ENCODE measurements at places on chromosomes 2 and 18.

DNA sequence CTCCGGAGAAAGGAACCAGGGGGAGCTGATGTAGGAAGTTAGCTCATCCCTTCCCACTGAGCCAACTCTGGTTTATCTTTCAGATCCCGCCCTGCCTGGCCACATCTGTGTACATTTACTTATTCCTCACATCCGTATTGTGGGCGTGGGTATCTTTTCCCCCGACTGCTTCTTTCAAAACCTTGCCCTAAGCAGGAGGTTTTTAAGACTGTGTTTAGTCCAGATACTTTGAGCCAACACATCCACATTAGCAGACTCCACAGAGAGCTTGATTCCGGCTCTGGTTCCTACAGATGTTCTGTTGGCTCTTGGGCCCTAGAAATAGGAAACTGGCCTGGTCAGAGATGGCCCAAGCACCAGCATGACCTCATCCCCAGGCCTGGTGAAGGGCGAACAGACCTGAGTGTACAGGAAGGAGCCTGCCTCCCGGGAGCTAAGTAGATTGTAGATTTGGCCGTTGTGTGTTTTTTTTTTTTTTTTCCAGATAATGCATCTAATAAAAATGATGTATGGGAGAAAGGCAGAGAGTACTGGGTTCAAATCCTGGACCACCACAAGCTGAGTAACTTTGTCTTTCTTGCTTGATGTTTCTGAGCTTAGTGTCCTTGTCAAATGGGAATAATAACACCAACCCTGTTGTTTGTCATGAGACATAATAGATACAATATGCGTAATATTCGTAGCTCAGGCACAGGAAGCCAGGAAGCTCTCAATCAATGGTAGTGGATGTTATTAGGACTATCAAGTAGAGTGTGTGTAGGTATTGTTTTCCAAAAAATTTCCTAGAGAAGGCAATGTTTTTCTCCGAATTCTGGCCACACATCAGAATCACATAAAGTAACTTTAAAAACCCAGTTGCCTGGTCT is 92.3 kb downstream of the PRKCE start:
- peak; percentile 93 for DNase-seq

DNA sequence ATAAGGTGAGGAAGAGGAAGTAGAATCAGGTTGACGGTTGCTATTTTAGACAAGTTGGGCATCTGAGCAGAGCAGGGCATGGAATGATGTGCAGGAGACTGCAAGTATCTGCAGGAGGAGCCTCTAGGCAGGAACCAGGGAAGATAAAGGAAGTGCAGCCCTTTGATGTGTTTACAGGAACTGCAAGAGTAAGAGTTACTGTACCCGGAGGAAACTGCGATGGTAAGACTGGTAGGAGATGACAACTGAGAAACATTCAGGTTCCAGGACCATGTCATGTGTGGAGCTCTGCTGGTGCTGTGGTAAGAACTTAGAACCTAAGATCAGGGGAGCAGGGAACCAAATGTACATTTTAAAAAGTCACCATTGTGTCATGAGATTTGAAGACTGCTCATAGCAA is 134.3 kb upstream of the STON1 start:
- DNase-seq: no peak

GRCh38 chr2:104857262-104858005 is 3.5 kb downstream of the POU3F3 start:
- DNase-seq: no peak

- no peak for DNase-seq
These were observed 315.6 kb downstream of the RDH14 start for GRCh38 chr2:18244845-18245244.

GRCh38 chr2:226131299-226131784 is 668.3 kb downstream of the IRS1 start:
- no peak for DNase-seq

DNA sequence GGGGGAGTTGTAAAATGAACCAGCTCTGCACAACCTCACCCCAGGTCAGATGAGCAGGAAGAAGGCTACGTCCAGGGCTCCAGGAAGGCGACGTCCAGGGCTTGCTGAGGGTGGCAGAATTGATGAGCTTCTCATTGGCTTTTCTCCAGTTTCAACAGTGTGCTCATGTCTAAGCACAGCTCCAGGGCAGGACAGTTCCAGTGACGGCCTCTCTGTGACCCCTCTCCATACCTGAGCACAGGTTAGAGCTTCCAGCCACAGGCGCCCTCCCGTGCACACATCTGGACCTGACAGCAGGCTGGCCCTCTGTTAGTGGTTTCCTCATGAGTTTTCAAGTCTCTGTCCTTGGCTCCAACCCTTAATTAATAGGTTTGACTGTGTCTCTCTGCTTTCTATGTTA is 327.6 kb downstream of the ZNF516 start:
- no peak for DNase-seq

DNA sequence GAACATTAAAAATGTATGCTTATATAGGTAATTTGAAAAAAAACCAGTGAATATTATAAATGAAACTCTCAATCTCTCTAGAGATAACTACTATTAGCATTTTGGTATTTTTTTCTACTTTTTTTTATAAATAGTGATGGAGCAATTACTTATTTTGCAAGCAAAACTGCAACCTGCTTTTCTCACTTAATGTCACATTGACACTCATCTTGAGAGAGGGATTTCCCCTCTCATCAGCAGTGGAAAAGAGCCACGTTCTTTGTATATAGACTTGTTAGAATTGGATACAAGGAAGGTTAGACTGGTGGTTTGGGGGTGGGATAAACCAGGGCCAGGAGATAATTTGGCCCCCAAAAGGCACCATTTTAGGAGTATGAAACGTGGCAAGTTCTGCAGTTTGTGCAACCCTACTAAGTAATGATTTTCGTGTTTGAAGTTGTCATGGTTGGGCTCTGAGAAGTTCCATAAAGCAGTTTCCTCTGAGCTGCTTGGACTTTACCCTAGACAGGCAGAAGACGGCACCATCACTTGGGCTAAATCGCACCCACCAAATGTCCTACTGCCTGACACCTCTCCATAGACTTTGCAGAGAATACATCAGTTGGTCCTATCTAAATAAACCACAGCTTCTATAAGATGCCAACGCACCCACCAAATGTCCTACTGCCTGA is 194.0 kb downstream of the ACTR3 start:
- no peak for DNase-seq

- DNase-seq: peak; percentile 23
These were observed 1.3 kb upstream of the BZW1 start for GRCh38 chr2:200810252-200810997.

DNA sequence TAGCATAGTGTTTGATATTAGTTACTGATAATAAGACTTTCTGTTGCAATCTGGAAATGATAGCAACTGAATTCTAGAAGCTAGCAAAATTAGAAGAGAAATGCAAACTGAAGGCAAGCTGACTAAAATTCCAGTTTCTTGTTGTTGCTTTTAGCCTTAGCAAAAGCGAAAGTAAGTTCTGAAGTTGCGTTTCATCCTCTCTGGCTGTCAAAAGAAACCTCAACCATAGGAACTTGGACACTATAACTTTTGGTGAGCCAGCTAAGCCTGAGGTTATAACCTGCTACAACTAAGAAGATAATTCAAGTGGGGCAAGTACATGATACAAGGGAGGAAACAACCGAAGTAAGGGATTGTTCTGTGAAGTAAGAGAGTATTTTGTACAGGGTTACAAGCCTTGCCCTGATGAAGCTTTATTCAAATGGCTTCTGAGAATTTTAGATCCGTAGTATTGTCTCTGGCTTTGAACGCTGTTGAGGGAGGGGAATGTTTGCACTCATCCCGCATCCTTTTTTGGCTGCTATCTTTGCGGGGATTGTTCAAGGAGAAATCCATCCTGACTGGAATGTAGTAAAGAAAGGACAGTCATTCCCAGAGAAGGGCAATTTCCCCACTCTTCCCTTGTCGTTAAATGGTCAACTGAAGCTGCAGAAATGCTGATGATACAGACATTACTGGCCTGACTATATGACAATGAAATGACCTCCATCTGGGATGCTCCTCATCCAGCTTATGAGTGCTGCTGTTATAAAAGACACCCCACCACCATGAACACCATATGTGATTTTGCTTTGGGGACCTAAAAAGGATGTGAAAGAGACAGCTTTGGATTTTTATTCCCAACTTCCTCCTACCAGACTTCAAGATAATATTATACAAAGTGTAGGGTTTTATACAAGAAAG is 7.0 kb upstream of the TMX3 start:
- DNase-seq: no peak

DNA sequence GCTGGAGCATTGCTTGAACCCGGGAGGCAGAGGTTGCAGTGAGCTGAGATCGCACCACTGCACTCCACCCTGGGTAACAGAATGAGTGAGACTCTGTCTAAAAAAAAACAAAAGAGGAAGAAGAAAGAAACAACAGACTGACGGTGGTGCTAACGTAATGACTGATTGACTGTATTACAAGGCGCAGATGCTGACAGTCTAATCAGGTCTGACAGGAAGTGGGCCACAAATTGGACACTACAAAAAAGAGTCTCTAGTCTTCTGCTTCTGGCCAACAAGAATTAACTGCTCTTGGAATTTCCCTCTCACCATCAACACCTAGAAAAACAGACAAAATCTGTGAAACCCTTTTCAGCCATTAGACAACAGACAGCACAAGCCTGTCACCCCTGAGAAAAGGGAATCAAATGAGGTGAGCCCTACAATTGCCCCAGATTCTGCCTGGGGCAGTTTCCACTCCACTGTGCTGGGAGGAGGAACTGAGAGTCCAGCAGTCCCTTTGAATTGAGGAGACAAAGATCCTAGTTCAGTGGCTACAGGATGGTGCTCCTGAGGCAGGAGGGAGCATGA is 43.3 kb downstream of the SNED1 start:
- DNase-seq: no peak

DNA sequence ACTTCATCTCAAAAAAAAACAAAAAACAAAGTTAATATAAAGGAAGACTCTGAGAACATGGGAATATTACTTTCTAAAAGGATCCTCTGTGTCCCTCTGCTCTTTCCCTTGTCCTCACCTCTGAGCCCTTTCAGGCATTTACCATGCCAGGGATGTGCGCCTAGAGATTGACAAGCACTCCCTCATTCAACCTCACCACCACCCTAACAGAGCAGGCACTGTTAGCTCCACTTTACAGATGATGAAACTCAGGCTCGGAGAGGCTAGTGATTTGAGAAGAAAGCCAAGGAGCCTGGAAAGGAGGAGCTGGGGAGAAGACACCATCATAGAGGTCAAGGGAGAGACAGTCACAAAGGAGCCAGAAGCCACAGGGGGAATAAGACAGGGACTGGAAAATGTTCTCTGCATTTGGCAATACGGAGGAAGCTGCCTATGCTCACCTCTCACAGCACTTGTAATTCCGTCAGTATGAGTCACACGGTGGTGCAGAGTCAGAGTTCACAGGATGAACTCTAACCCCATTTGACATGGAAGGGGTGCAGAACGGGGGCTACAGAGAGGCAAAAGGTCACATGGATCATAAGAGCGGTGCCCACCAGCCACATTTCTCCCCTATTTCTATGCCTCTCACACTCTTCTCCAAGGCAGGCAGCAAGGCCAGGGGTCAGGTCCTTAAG is 101.8 kb upstream of the NFU1 start:
- DNase-seq: no peak

DNA sequence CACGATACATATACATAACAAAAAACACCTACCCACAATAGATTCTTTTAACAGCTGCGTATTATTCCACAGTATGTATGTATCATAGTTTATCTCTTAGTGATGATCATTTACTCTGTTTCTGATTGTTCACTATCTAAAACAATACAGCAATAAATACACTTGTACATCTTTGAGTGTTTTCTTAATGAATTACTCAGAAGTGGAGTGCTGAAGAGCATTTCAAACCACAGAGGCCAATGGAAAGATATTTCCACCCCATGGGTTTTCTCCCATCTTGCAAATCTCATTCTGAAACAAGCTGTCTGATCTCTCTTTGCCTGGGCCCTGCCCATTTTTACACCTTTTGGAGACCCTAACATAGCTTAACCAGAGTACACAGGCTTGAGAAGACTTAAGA is 113.8 kb upstream of the KLF7 start:
- no peak for DNase-seq

GRCh38 chr2:175049661-175050060 is 44.5 kb upstream of the CHN1 start:
- DNase-seq: no peak

GRCh38 chr2:29837925-29838324 is 83.5 kb downstream of the ALK start:
- no peak for DNase-seq

DNA sequence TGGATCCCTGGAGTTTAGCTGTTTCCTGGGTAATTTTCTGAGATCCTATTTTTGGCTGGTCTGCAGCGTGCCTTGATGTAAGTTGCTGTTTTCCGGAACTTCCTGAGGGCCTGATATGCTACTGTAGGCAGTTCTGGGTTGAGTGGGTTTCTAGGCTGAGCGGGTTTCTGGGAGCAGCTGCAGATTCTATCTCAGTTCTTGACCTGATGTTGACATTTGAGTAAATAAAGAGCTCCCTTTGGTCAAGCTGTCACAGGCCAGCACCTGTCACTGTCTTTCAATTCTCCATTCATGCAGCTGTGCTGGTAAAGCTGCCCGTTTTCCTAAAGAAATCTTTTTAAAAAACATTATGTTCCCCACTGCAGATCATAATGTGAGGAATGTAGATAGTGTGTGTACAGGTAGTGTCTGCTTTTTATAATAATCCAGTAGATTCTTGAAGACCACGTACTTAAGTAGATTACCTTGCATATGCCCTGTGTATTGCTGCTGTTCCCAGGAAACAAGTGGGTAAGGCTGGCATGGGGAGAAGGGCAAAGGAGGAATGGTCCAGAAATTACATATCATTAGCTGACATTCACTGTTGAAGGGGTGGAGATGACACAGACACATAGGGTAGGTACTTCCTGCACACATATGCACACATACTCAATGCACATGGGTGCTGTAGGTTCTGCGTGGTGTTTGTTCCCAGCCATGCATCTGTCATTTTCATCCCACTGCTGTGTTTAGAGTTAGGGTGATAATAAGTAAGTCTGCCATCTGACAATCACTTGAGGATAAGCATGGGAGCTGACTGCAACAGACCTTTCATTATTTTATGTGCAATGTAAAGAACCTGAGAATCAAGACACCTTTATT is 25.9 kb downstream of the CD28 start:
- DNase-seq: no peak

DNA sequence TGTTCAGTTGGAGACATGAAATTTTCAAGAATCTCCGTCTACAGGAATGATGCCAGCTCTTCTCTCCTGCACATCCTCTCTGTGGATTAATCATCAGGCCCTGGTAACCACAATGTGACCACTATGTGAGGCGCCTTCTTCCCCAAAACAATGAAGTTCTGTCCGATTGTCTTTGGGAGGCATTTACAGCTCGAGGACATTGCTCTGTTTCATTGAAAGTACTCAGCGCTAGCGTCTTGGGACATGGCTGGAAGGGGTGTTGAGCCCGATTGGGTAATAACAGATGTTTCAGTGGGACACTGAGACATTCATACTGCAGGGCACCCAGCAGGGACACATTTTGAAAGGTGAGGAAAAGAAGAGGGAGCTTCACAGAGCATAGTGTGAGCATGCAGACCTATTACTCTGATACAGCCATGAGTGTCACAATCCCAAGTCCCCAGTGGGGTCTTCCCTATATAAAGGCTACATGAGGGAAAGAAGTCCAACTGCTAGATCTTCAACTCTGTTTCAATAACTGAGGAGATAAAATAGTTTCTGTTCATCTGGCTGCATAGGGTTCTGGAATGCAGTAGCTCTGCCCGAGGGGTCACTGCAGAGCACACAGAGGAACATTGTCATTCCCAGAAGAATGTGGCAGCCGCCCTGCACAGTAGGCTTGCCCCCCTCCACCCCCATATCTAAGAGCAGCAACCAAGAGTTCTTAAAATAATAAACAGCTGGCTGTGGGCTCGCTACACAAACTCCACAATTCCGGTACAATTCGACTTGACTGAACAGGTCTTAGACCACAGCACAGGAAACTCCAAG is 237.3 kb downstream of the OSR1 start:
- no peak for DNase-seq

- DNase-seq: no peak
These were observed 14.7 kb downstream of the CNTNAP5 start for GRCh38 chr2:124039762-124040291.

All from skin of body (tissue), 3 donors.